ENCODE measurements at places on chromosomes 3 and 15.

DNA sequence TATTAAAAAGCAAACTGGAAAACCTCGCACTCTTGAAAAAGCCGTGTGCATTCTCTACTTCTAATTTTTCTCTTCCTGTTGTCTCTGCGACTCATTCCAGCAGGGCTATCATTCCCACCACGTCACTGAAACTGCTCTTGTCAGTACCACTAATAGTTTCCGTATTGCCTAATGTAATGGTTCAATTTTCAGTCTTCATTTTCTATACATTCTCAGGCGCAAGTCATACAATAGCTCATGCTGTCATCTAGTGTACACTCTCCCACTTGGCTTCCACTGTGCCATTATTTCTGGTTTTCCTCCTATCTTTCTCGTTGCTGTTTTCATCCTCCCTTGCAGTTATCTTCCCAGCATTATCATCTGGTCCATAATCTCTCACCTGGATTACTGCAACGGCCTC, 160.2 kb downstream of the SPATA16 start:
- DNase-seq, result no peak

DNA sequence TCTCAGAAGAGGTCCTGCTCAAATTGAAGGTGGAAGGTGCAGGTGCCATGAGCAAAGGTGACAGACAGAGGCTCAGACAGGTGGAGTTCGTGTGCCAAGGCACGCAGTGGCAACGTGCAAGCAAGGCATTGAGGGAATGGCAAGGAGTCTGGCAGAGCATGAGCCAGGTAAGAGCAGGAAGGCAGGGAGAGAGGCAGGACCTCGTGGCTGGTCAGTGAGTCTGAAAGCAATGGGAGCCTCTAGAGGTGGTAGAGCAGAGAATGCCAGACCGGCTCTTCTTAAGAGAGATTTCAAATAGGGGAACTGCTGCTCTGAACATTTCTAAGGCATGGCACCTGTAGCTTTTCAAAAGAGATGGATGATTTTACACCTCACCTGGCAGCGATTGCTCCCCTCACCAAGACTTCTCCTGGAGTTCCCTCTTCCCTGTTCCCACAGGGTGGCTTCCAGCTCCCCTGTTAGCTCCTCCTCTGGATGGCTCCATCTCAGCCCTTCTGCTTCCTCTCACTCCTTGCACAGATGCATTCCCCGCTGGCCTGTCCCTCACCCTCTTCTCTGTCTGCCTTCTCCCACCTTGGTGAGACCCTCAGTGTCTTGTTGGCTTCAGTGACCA, 2.7 kb downstream of the MYO5C start:
- DNase-seq, result no peak

- no peak for DNase-seq
Measured at GRCh38 chr3:71702131-71703024, 22.8 kb downstream of the EIF4E3 start.

- no peak for DNase-seq
Measured at GRCh38 chr3:53705024-53705745, 141.0 kb downstream of the CHDH start.

GRCh38 chr3:165549665-165550064, 287.6 kb downstream of the BCHE start:
- no peak for DNase-seq

Measured in GM04504 (cell line).